Activated T-helper 1 cell treated with Interleukin-2 at 50 U/mL for 16 hours (primary cell): ENCODE measurements at places on chromosomes 3 and 15.
A peak's percentile ranks its signal among the peaks of the same experiment; 100 is the strongest.

DNA sequence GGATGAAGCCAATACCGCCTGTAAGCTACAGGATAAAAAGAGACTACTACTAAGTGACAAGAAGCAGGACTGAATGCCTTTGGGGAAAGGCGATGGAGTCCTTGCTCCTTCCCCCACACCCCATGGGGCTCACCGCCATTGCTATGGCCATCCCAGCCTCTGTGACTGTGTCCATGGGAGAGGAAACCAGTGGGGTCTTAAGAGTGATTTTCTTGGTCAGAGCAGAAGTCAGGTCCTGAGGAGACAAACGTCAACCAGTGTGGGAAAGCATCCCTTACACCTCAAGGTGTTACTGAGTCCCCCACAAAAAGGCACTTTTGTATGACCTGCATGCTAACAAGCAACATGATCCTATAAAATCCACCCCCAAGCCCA lies 913 bp downstream of the IMPDH2 start:
- DNase-seq, result no peak

DNA sequence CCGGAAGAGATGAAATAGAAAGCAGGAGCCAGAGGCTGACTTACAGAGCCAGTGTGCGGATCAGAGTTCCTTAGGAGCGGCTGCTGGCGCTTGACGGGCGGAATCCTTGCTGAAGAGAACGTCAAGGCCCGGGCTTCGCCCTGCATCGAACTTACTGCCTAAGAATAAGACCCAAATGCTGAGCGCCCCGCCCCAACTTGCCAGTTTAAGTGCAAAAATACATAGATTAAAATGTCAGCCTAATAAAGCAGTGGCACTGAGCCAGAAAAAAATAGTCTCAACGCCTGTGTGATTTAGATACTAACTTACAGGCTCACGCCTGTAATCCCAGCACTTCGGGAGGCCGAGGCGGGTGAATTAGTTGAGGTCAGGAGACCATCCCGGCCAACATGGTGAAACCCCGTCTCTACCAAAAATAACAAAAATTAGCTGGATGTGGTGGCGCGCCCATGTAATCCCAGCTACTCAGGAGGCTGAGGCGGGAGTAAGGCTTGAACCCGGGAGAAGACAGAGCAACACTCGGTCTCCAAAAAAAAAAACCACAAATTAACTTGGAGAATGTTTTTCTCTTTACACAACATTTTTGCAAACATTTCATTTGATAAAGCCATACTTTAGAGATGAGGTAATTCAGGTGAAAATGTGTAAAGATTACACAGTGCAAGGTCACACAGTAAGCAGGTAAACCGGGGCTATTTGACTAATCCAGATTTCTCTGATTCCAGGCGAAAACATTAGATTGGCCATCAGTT lies 1.2 kb upstream of the UBP1 start:
- no peak for DNase-seq

DNA sequence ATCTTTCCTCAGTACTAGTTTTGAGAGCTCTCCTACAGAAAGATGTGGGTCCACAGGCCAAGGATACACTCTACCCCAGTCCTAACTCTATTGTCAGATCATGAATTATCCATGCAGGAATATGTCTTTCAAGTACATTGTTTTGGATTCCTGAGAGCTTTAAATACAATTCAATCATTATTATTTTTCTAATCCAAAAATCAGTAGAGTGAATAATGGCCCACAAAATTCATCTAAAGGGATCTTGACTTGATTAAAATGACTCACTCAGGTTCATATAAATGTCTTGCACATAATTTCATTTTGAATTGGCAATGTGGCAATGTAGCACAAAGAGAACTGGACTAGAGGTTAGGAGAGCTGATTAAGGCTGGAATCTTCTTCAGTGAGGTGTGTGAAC lies 93.9 kb downstream of the ZPLD1 start:
- no peak for DNase-seq

GRCh38 chr3:49618412-49618811 lies 55.7 kb upstream of the APEH start:
- no peak for DNase-seq

- DNase-seq, result no peak
Observed at GRCh38 chr3:16998236-16998923, 113.6 kb downstream of the PLCL2 start.

- no peak for DNase-seq
Observed at GRCh38 chr3:127665165-127665564, 7.6 kb upstream of the ABTB1 start.

- DNase-seq, result no peak
Observed at GRCh38 chr15:45141386-45141785, 11.6 kb downstream of the DUOX1 start.

GRCh38 chr3:52973806-52974205 lies 72.1 kb downstream of the SFMBT1 start:
- no peak for DNase-seq

- DNase-seq, result no peak
Observed at GRCh38 chr15:59166601-59167265, 39.9 kb upstream of the LDHAL6B start.

DNA sequence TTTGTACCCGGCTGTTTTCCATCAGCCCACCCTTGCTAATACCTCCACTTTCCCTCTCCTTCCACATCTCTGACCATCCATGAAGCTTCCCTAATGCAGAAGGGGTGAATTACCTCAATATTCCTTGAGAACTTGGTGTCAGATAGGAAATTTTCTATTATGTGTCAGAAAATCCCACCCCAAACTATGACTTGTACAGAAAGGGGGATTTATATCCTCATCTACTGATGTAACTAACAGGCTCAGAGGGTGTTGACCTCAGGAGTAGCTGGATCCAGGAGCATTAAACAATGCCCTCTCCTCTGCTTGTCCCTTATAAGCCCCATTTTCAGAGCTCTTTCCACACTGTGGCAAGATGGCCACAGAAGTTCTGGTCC lies 242.8 kb upstream of the TLE3 start:
- DNase-seq, result no peak

GRCh38 chr15:86266896-86267484 lies 187.3 kb downstream of the AGBL1 start:
- DNase-seq, result no peak

GRCh38 chr15:71600237-71600636 lies 210.1 kb upstream of the NR2E3 start:
- no peak for DNase-seq

DNA sequence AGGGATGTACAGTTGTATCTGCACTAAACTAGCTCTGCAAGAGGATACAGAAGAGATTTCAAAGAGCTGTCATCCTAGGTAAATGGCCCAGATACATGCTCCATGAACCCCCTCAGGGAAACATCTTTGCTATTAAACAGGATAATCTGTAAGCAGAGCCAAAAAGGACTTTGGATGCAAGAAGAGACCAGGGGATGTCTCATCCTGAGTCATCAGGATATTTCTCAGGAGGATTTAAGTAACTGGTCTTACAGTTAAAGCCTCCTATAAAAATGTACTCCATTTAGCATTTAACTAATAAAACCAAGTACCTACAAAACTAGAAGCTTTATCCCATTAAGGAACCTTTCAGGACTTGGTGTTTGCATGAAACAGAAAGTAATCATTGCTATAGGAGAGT lies 48.2 kb upstream of the PHLDB2 start:
- no peak for DNase-seq

DNA sequence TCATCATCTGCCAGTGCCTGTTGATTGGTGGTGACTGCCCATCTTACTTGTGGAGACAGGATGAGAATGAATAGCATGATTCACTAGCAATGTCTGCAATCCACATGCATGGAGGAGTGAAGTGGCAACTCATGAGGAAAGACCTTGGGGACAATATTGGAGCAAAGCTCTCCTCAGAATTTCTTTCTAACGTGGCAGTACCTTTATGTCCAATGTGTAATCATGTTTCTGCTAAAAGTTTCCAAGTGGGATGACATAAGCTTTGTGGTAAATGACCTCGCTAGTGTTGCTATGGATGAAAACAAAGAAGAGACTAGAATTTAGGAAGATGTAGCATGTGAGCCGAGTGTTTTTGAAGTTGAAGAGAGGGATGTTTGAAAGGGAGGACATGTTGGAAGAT lies 117.8 kb downstream of the CPNE4 start:
- no peak for DNase-seq

DNA sequence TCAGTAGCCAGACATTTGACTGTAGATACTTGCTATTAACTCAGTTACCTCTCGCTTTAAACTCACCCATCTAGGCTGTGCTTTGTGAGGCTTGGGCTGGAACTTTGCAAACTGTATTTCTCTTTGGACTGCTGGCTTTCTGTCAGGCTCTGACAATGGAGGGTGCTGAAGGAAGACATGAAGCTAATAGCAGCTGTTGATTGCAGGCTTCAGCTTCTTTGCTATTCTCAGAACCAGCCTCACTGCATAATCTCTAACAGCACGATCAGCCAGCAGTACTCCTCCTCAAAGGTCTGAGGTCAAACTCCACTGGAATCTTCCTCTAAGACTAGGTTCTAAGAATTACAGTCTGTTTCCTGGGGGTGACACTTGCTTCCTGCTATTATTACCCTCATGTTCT lies 295.6 kb downstream of the ZBBX start:
- no peak for DNase-seq

DNA sequence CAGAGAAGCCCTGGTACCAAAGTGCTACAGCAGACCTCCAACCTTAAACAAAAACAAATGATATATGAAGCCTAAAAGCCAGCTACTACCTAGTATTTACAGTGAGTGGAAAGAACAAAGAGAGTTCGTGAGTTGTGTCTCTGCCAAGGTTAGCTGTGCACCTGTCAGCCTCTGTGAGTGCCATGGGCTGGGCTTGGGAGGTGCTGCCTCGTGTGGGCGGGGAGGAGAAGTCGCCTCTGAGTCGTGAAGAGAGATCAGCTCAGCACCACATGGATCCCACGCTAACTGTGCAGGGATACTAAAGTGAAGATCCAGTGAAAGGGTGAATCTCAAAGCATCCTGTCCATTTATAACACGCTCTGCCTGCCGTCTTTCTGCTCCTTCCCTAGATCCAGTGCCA lies 101.9 kb downstream of the CHDH start:
- no peak for DNase-seq

DNA sequence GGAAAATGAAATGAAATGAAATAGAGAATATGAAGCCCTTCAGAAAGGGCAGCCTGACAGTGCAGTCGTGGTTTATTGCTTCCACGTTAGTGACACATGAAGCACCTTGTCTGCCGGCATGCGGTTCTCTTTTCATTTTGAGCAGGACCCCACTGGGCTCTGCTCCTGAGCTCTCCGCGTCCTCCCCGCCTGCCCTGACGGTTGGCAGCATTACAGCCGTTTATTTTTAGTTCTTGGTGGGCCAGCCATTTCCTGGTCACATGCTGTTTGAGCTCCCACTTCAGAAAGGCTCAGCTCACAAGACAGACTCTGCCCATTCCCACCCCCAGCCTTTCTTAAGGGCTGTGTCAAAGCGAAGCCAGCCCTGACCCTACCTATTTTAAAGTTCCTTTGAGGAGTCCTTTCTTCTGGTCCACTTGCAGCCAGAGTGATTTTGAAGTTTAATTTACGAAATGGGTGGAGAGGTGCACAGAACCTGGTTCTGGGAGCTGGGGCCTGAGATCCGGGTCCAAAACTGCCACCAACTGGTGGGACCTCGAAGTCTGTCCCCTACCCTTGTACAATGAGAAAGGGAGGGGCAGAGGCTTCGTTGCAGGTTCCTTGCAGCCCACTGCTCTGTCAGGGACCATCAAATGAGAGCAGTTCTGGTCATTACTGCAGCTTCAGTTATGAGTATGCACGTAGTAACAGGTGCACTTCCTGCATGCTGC lies 60.1 kb downstream of the MGLL start:
- no peak for DNase-seq

- DNase-seq, result peak; percentile 58
Observed at GRCh38 chr3:149969940-149970715, 567 bp downstream of the PFN2 start.

GRCh38 chr15:58453931-58454793 lies 22.4 kb downstream of the LIPC start:
- DNase-seq, result no peak

- no peak for DNase-seq
Observed at GRCh38 chr15:25829073-25829472, 34.1 kb downstream of the ATP10A start.
